A549 treated with Mapracorat at 1 μM for 4 hours (cell line): ENCODE measurements at places on chromosomes 5 and 9. TPM values are rescaled to one million over a fixed set of nuclear protein-coding genes. Genes with fewer than 3 reads are reported as not detected.

DBH gene
- total RNA-seq: not detected in 5 replicates

NXNL2 gene
- total RNA-seq: 0.66 to 1.0 TPM (median 0.87 TPM) in 5 replicates

NR5A1 gene
- total RNA-seq: 0.06 to 0.23 TPM (median 0.15 TPM) in 3 of 5 replicates, not detected in the others

WDR31 gene
- total RNA-seq: 1.0 to 1.4 TPM (median 1.1 TPM) in 5 replicates

PCDHB3 gene
- 8.7 TPM in 1 of 5 replicates, not detected in the others for total RNA-seq

LHX3 gene
- total RNA-seq: 0.05 to 0.20 TPM (median 0.12 TPM) in 5 replicates

C9orf153 gene
- 0.08 to 0.50 TPM (median 0.15 TPM) in 3 of 5 replicates, not detected in the others for total RNA-seq

NTNG2 gene
- total RNA-seq: 0.98 to 3.1 TPM (median 2.1 TPM) in 5 replicates

PCDHB7 gene
- total RNA-seq: 0.05 TPM in 1 of 5 replicates, not detected in the others

SMIM33 gene
- total RNA-seq: not detected in 5 replicates

BTNL9 gene
- 0.56 to 1.2 TPM (median 0.95 TPM) in 5 replicates for total RNA-seq

GABRA6 gene
- total RNA-seq: not detected in 5 replicates

MOB3B gene
- total RNA-seq: 8.8 to 11.2 TPM (median 9.5 TPM) in 5 replicates

MYMK gene
- not detected in 5 replicates for total RNA-seq

TENT4A gene
- 17.3 to 23.9 TPM (median 22.5 TPM) in 5 replicates for total RNA-seq

PLAA gene
- 29.0 to 34.8 TPM (median 33.2 TPM) in 5 replicates for total RNA-seq

PCDHB15 gene
- total RNA-seq: 0.06 to 0.11 TPM (median 0.10 TPM) in 3 of 5 replicates, not detected in the others

PGM5 gene
- not detected in 5 replicates for total RNA-seq

ANKRD34B gene
- 0.04 to 0.16 TPM (median 0.09 TPM) in 4 of 5 replicates, not detected in the other for total RNA-seq

NDST1 gene
- total RNA-seq: 46.7 to 70.1 TPM (median 57.6 TPM) in 5 replicates

CDH9 gene
- not detected in 5 replicates for total RNA-seq

VCAN gene
- 8.1 to 13.7 TPM (median 10.5 TPM) in 5 replicates for total RNA-seq

BTNL8 gene
- total RNA-seq: not detected in 5 replicates

GPR151 gene
- not detected in 5 replicates for total RNA-seq

PCAT7 gene
- 0.46 to 0.93 TPM (median 0.70 TPM) in 5 replicates for total RNA-seq

ADAMTS12 gene
- 6.2 to 7.9 TPM (median 7.3 TPM) in 5 replicates for total RNA-seq
